Caki2 (cell line): ENCODE measurements at places on chromosomes 2 and 18.

DNA sequence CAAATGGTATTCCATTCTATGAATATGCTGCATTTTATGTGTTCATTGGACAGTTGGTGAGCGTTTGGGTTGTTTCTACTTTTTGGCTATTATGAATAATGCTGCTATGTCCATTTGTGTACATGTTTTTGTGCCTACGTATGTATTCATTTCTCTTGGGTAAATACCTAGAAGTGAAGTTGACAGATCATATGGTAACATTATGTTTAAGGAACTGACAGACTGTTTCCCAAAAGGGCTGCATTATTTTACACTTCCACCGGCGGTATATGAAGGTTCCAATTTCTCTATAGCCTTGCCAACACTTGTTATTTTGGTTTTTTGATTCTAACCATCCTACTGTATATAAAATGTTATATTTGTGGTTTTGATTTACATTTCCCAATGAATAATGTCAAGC is 703.9 kb upstream of the CDH2 start:
- no peak for DNase-seq

DNA sequence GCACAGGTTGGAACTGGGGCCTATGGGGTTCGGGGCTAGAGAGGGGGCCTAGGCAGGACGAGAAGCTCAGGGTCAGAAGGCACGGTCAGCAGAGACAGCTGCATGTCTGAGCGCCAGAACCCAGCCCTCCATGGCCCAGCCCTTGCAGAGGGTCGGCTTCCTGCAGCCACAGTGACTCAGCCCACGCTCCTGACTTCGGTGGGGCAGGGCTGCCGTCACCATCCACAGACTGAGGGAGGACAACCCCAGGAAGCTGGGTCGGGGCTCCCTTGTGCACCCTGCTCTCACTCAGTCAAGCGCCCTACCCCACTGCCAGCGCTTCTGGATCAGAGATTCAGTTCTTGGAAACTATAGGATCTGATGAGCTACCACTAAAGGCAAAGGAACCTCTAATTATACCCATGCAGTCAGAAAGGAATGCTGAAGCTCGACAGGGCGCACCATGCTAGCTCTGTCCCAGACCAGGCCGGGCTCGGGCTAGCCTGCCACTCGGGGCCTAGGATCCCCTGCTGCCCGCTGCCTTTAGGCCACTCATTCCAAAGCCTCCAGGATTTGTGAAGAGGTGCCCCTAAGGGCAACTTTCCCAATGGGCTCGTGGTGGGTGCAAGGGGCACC is 3.0 kb downstream of the ACTR1B start:
- DNase-seq: no peak

DNA sequence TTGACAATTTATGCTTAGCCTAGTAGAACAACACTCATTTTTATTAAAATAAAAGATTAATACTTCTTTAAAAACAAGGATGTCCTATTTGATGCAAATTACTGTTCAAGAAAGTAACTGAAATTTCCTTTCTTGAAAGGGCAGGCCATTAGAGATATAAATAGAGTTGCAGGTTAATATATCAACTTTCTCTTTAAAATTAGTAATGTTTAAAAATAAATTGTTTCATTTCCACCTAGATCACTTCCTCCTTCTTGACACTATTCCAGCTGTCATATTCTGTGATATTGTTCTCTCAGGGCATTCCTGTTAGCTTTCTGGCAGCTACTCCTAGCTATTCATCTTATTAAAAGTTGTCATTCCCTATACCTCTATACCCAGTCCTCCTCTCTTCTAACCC is 357.9 kb upstream of the NRP2 start:
- no peak for DNase-seq

DNA sequence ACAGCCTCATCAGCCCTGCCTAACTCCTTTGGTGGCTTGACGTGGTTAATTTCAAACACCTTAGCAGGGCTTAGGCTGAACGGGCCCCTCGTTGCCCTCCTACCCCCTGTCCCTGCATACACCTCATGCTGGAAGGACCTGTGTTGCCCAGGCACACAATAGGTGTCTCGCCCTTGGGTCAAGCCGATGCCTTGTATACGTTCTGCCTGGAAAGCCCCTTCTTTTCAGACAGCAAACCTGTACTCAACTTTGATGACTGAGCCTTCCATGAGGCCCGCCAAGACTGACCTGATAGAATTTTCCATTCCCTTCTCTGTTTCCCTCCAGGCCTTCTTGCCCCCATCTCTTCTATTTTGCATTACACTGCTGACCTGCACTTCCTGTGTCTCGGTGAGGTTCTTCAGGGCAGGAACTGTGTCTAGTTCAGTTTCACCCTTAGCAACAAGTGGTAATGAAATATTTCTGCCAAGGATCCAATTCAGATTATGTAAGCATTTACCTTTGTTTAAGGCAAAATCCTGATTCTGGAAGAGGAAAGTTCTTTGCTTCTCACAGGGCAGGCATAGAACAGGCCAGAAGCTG is 7.9 kb downstream of the GREB1 start:
- no peak for DNase-seq

DNA sequence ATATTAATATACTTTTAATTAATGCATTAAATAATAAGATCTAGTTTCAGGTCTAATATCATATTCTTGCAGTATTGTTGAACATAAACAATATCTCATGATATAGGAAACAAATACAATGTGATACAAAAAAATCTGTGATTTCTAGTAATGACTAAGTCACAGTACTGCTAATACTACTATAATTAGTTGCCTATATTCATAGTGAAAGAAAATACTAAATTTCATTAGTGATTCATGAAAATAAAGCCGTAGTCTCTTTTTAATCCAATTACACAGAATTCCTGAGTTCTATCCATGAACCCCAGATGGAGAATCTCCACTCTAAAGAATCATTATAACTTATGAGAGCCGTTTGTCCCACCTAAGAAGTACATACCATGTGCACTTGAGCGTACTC is 266.3 kb upstream of the ACVR2A start:
- no peak for DNase-seq

DNA sequence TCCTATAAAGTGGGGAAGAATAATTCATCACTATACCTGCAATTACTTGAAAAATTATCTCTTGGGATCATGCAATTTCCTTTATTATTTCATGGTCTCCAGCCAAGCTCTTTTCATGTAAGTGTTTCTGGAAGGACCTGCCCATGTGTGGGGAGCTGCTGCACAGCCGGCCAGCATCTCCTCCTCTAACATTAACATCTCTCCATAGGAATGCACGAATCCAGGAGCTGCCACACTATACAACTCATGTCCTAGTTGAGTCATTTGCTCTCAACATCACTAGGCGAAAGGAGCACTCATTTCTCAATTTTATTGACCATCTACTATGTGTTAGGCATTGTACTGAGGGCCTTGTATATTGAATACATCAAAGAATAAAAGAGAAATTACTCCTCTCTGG is 144.3 kb upstream of the ERBB4 start:
- no peak for DNase-seq

DNA sequence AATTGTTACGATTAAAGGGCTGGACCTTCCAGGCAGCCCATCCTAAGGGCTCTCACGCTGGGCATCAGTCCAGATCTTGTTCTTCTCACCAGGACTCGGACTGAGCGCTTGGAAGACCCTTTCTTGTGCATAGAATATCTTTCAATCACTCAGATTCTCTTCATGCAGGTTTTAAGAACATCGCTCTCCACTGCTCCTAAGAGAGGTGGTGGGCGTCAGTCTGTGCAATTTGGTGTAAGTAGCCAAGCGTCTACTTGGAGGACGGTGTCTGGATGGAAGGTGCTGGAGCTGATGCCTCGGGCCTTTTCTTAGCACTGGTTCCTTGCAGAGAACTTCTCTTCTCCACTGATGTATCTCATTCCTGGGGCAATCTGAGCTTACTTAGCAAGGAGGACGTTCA is 68.7 kb downstream of the ASB1 start:
- DNase-seq: no peak

- no peak for DNase-seq
Observed at GRCh38 chr2:126981476-126981875, 82.8 kb downstream of the TEX51 start.

DNA sequence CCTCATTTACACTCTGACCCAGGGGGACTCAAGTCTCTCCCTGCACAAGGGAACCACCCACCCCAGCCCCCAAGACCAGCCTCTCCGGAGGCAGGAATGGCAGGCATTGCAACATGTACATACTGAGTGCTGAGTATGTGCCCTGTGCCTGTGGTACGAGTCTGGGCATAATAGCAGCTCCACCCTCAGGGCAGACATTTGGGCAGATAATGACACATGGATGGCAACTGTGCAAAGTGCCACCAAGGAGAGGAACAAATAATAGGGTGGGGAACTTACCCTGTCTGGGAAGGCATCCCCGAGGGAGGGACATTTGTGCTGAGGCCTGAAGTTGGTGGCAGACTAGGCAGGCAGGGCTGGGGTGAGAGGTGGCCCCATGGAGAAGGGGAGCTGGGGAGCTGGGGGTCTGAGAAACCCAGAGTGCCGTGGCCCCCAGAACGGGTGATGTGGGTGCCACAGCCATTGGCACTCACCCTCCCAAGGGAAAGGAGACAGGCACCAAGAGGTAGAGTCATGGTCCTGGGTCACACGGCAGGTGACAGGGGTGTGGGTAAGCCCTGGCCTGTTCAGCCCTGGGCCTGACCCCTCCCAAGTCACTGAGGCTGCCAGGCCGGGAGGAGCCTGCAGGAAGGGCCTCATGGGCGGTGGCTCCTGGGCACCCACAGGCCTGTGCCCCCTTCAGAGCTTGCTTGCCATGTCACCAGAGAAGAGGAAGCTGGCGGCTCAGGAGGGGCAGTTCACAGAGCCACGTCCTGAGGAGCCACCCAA is 15.7 kb upstream of the GPR17 start:
- no peak for DNase-seq

DNA sequence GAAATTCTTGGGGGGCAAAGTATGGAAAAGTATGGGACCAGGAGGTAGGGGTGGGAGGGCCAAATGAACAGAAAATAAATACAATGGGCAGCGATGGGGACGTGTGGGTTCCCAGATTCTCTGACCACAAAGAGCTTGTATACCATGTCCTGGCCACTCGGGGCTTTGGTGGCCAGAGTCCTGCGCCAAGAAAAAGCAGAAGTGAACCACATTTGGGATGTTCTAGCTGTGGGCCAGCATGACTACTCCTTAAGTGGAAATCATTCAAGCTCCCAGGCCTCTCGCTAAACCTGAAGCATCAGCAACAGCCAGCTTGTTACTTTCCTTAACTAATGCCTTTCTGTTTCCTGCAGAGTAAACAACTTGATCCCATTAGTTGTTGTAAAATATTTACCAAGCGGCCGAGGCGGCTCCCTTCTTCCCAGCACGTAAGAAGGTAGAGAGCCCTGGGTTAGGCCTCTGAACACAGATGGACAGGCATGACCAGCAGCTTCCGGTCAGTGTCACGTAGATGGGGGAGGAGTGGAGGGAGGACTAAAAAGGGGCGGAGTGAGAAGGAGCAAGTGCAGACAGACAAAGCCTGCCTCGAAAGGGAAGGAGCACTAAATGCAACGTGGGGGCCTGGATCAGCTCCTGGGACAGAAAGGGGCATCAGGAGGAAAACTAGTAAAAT is 88.2 kb downstream of the GALNT14 start:
- peak; percentile 73 for DNase-seq

- no peak for DNase-seq
Observed at GRCh38 chr2:112093216-112093615, 38.1 kb downstream of the TMEM87B start.

DNA sequence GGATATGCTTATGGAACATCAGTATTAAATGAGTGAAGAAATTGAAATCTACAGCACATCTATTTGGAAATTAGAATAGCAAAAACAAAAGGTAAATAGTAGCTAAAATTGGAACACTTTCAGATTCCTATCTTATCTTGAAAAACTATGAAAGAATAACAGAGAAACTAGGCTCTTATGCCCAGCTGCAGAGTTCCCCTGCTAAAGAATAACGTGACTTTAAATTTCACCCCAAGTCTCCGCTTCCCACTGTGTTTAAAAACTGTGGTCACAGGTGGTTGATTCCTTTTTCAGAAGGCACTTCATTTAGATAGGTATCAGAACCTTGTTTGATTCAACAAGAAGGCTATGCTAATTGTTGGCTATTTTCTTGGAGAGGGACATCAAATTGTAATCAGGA is 30.1 kb downstream of the ARHGAP28 start:
- no peak for DNase-seq

DNA sequence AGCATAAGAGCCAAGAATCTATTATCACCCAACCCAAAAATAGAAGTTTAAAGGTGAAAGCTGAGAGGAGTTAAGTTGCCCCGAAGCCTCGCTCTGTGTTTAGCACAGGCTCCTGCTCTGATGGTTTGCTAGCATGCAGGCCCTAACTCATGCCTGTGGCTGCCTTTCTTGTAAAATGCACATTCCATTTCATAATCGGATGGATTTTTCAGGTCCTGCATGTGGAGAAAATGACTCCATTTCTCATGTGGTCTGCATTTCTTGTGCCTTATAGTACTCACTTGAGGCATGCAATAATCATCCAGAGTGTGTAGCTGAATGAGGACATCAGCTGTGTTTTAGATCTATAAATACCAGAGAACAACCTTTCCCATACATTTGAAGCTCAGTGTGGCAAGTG is 381.8 kb downstream of the CPS1 start:
- no peak for DNase-seq

GRCh38 chr2:42800981-42801380 is 8.6 kb upstream of the HAAO start:
- DNase-seq: no peak

DNA sequence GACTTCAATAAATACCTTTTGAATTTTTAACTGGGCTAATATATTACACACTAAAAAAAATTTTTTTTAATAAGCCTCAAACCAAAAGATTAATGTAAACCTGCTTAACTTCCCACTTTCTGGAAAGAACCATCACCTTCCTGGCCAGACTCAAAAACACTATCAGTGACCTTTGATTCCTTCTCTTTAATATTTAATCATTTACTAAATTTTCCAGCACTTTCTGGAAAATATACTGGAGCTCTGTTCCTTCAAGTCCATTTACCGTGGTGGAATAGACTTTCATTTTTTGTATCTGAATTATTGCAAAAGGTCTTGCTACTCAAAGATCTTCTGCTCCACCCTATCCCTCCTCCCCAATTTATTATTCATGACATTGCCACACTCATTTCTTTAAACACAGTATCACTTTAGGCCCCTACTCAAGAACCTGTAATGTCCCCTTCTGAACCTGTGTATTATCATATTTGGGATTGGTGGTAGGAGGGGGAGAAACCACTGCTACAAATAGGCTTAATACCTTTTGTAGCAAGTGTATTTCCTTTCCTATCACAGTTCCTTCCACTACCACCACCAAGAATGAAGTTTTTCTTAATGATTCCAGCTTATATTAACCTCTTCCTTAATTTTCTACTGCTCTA is 7.4 kb downstream of the PPP4R3B start:
- DNase-seq: no peak
